ENCODE measurements at places on chromosomes 1 and 21. TPM values are rescaled to one million over a fixed set of nuclear protein-coding genes. Genes with fewer than 3 reads are reported as not detected.

SUCO gene
- total RNA-seq, result 11.7 TPM

SPAG17 gene
- total RNA-seq, result not detected

CCDC185 gene
- total RNA-seq, result not detected

EDN2 gene
- 41.6 TPM for total RNA-seq

ESPN gene
- 1.2 TPM for total RNA-seq

S100A9 gene
- 0.46 TPM for total RNA-seq

S100A2 gene
- 37.7 TPM for total RNA-seq

NHLH1 gene
- total RNA-seq, result 0.76 TPM

CYP4Z1 gene
- total RNA-seq, result not detected

KLHL17 gene
- total RNA-seq, result 11.1 TPM

LCE2A gene
- not detected for total RNA-seq

FCMR gene
- 5.1 TPM for total RNA-seq

CD53 gene
- total RNA-seq, result not detected

FHAD1 gene
- 0.60 TPM for total RNA-seq

PTPN7 gene
- total RNA-seq, result not detected

PADI2 gene
- total RNA-seq, result 1.1 TPM

ZBTB8A gene
- 4.1 TPM for total RNA-seq

SPRR4 gene
- not detected for total RNA-seq

UMODL1 gene
- not detected for total RNA-seq

PER3 gene
- 0.70 TPM for total RNA-seq

PADI4 gene
- total RNA-seq, result not detected

S100A1 gene
- total RNA-seq, result 1.0 TPM

TSACC gene
- 2.8 TPM for total RNA-seq

GSTM1 gene
- not detected for total RNA-seq

TRIM46 gene
- total RNA-seq, result 2.9 TPM

FCRL5 gene
- not detected for total RNA-seq

SH2D2A gene
- total RNA-seq, result 3.7 TPM

EFCAB7 gene
- 3.0 TPM for total RNA-seq

PRR9 gene
- total RNA-seq, result not detected

MAEL gene
- total RNA-seq, result not detected

NMNAT2 gene
- total RNA-seq, result 0.71 TPM

CREB3L4 gene
- total RNA-seq, result 9.3 TPM

Data from A549 treated with Hydrocortisone at 1 μM for 4 hours (cell line).